ENCODE measurements at places on chromosomes 1 and 21. TPM values are rescaled to one million over a fixed set of nuclear protein-coding genes. Genes with fewer than 3 reads are reported as not detected.

Gene KRTAP19-1
- not detected for total RNA-seq

- DNase-seq: no peak
Observed at GRCh38 chr1:29324771-29325351, 88.5 kb downstream of the PTPRU start.

- DNase-seq: no peak
Observed at GRCh38 chr1:186512698-186513457, 52.0 kb upstream of the PDC start.

DNA sequence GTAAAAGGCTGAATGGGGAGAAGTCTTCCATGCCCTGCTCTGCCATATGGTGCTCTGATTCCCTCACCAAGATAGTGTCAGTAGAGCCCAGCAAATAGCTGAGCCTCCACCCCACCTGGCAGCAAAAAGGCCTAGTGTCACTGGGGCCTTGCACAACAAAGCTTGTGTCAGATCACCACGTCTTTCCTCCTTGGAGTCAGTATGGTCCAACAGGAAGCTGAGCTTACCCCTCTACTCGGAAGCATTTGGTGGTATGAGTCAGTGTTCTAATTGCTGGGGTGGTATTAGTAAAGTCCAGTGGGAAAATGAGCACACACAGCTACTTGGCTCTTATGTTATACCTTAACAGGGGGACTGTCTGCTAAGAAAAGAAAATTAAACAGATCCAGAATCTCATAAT is 18.7 kb upstream of the RRP15 start:
- DNase-seq: no peak

- peak; percentile 79 for DNase-seq
Observed at GRCh38 chr1:150066838-150067183, 765 bp upstream of the VPS45 start.

GRCh38 chr21:41247561-41248545 is 68.7 kb upstream of the FAM3B start:
- no peak for DNase-seq

GRCh38 chr1:155218854-155219591 is 10.5 kb downstream of the MTX1 start:
- DNase-seq: no peak

Gene SH2D5
- not detected for total RNA-seq

Gene TNFRSF9
- 0.22 TPM for total RNA-seq

DNA sequence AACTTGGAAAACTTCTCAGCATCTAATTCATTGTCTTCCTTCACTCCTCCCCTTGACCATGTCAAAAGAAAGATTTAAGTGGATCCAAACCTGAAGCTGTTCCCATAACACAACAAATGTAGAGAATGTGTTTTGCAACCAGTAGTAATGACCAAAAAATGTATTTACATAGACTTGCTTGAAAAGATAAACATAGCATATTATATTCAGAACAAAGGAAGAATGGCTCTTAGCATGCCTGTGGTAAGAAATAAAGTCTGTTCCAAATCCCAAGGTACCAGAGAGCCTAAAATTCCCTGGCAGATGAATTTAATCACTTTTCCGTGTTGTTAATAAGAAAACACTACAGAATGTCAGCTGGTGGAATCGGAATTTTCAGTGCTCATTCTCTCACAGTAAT is 36.8 kb downstream of the FMO3 start:
- DNase-seq: no peak

- peak; percentile 84 for DNase-seq
Observed at GRCh38 chr21:36927719-36928117, 38.8 kb downstream of the HLCS start.

DNA sequence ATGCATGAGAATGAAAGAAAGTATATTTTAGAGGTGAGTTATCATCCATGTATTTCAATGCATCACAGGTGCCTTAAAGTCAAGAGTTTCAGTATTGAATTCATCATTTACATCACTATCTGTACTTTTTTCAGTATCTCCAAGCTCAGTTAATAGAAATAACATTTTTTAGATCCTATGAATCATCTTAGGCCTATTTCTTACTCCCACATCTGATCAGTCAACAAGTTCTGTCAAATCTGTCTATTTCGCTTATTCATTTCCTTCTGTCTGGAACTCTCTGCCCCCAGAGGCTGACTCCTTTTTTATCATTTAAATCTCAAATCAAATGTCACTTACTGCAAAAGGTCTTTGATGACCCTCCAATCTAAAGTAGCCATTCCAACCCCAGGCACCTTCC is 295.2 kb downstream of the LRRC7 start:
- no peak for DNase-seq

Gene APCS
- not detected for total RNA-seq

GRCh38 chr1:30745834-30746208 is 11.8 kb downstream of the LAPTM5 start:
- no peak for DNase-seq

DNA sequence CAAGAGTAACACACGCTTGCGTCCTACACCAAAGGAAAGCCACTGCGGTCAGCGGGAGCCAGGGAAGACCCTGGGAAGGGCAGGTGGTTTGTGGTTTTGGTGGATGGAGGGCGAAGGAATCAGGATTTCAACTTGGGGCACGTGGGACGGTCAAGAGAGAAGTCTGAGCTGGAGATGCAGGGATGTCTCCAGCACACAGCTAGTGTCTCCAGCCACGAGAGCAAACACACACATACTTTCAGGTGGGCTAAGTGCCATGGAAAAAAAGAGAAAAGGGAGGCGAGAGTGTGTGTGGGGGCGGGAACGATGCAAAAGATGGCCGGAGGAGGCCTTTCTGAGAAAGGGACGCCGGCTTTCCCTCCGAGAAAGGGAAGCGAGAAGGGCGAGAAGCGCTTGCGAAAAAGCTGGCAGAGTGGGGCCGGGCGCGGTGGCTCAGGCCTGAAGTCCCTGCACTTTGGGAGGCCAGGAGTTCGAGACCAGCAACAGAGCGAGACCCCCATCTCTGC is 1.4 kb upstream of the SRRM1 start:
- no peak for DNase-seq

Gene FOXD3
- total RNA-seq: 0.30 TPM

- DNase-seq: no peak
Observed at GRCh38 chr1:43930949-43931275, 2.7 kb upstream of the ARTN start.

GRCh38 chr1:212728606-212729005 is 29.0 kb upstream of the BATF3 start:
- DNase-seq: no peak

DNA sequence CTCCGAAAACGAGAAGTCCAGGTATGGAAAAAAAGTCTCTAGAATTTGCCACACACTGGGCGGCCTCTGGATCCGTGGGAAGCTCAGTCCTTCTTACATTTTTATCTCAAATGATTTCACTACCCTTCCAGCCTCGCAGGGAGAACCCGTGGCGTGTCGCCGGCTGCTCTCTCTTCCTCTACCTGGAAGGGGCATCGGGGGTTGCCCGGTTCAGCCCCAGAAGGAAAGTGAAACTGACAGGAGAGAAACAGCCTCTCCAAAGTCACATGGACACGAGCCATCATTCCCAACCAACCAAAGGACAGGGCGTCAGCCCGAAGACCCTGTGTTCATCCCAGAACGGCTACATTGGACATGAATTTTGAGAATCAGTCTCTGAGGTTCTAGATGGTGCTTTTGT is 182.5 kb downstream of the ADSS2 start:
- DNase-seq: no peak

Gene KMO
- 0.13 TPM for total RNA-seq

DNA sequence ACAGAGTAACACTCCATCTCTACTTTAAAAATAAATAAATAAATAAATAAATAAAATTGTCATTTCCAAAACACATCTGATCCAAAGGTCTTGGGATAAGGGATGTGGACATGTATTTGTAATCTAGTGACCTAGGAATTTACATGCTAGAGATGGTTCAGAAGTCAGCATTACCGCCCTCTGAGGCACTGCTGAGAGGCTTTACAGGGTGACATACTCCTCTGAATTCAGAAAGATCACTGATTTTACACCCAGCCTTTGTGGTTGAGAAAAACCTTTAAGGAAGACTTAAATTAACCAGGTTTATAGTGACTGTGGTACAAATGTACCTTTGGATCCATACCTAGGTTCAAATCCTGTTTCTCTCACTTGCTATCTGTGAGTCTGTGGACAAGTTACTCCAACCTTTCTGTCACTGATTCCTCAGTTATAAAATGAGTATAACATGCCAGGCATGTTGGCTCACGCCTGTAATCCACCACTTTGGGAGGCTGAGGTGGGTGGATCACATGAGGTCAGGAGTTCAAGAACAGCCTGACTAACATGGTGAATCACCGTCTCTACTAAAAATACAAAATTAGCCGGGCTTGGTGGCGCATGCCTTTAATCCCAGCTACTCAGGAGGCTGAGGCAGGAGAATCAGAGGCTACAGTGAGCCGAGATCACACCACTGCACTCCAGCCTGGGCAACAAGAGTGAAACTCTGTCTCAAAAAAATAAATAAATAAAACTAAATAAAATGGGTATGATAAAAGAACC is 20.1 kb downstream of the OSBPL9 start:
- no peak for DNase-seq

- no peak for DNase-seq
Observed at GRCh38 chr1:160961419-160961818, 6.8 kb upstream of the ITLN2 start.

GRCh38 chr1:17080880-17081279 is 27.0 kb upstream of the SDHB start:
- no peak for DNase-seq

DNA sequence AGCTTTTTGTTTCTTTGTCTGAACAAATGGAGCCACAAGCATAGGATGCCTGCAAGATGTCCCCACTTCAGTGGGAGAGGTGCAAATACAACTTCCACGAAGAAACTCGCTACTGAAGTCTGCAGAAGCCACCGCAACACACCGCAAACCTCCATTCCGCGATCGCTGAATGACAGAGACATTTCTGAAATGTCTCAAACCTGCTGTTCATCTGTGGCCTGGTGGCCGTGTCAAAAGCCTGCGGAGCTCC is 1.0 kb downstream of the TP53BP2 start:
- no peak for DNase-seq

Gene CALML6
- total RNA-seq: 0.16 TPM

GRCh38 chr1:85351202-85351828 is 74.9 kb upstream of the BCL10 start:
- no peak for DNase-seq

DNA sequence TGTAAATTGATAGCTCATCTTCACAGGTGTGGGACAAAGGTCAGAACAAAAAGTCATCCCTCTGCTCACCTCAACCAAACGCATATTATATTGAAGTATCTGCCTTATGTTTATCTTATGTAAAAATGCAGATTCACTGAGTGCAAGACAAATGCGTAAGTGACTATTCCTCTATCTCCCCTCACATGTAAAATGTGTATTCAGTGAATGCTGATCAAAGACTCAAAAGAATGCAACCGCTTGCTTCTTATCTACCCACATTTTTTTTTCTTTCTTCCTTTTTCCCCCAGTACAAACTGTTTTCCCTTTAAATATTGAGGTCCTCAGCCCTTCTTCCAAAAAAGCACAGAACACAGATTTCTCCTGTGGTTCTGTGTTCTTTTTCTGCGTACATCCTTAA is 1882.9 kb downstream of the NCAM2 start:
- no peak for DNase-seq

Gene TINAGL1
- total RNA-seq: 180 TPM

- DNase-seq: no peak
Observed at GRCh38 chr1:7847599-7847998, 5.3 kb downstream of the UTS2 start.

DNA sequence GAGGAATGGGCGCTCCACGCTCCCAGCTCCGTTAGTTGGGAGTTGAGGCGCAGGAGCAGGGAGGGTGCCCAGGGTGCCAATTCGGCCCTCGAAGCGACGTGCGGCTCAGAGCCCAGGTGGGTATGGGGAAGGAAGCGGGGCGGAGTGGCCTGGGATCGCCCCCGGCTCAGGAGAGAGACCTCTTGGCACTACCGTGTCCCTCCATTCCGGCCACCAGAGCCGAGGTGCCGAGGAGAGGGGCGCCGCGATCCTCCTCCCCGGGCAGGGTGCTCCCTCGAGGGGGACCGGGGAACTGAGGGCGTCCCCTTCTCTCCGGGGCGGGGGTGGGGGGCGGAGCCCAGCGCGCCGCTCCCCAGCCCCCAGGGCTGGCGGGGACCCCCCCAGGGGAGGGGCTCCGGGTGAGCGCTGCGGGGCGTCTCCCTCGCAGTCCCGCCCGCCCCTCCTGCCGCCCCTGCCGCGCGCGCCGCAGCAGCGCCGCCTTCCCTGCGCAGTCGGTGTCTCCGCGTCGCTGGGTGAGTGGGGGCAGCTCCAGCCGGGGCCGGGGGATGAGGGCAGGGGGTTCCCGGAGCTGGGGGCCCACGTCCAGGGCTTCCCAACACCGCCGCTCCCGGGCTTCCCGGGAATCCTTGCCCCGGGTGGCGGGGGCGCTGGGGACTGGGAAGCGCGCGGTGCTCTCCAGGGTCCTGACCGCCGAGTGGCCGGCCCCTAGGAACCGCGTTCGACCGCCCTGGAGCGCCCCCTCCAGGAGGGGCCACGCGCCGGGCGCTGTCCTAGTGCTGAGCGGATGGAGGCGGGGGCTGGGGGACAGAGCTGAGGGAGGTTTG is at the start of gene HPCA:
HPCA (plus strand) TSS at position 488 of the 824 bp plus-strand sequence. CDS start 2,408 bp downstream, outside the sequence.
- no peak for DNase-seq

DNA sequence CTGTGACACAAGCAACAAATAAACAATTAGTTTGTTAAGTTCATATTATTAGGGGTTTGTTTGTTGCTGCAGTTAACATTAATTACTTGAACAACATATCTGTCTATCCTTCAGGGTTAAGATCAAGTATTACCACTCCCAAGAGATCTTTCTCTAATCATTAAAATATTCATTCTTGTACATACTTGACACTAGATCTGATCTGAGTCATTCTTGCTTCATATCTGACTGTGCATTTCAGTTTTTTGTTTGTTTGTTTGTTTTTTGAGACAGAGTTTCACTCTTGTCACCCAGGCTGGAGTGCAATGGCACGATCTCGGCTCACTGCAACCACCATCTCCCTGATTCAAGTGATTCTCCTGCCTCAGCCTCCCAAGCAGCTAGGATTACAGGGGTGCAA is 613.3 kb upstream of the PLXNA2 start:
- DNase-seq: no peak

DNA sequence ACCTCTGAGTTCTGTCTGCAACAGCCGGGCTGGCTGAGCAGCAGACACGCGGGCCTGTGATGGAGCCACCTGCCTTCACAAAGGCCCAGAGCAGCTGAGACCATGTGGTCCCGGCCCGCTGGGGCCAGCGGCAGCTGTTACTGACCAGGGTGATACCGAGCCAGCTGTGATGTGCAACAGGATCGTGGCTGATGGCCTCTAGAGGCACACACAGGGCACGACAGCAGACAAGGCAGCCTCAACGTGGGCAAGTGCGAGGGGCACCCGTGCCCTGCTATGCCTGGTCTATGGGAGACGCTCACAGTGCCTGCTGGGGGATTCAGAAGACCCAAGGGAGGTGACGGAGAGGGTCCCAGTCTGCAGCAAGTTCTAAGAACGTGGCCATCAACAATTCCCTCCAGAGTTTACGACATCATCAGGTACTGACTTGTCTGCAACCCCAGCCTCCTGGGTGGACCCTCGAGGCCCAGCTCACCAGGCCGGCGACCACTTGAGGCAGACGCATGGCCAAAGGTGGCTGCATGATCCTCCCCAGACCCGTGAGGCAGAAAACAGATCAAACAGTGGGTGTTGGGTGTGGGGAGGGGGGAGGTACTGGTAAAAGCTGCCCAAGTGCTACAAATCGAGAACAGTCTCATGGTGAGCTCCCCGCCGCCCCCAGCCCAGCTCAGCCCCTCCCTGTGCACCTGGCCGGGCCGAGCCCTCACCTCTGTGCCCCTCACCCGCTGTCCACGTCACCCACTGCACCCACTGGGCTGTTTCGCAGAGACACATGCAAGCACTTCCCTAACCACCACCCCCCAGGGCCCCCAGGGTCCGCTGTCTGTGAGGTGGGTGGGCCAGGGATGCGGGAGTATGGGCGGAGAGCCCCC is 6.0 kb downstream of the POFUT2 start:
- DNase-seq: peak; percentile 54

All from cardiac septum (tissue), 1 donor.